Trophoblast cell (in vitro differentiated cells and primary cell): ENCODE measurements at places on chromosomes 16 and 17.

DNA sequence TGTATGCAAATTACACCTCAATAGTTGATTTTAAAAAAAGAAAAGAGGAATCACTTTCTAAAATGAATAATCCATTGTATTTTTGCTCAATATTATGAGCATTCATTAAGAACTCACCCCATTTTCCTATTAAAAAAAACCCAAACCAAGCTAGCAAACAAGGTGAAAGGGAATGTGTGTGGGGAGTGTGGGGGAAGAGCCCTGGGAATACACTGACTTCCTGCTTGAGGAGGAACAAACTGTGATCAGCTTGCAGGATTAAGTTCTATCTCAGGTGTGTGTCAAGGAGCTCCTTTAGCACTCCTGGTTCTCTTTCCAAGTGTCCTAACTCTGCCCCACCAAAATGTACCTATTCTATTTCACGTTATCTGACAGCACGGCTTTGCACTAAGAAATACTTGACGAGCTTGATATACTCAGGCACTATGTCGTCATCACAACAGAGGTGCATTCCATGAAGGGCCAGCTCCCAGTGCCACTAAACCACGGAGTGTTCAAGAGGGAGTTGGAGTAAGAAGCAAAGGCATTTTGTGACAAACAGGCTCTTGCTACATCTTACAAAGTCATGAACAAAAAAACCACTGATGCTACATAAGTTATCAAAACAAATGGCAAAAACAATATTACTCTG is 73.2 kb downstream of the MYH10 start:
- H3K4me3 ChIP-seq = no peak overlapping the region
- H3K4me1 ChIP-seq = peaks cover 6% of the 10 kb centered on the region
- no peaks in the 10 kb centered on the region for H3K27me3 ChIP-seq
- no peak overlapping the region for H3K27ac ChIP-seq

GRCh38 chr17:76515274-76515949 is 14.2 kb upstream of the RHBDF2 start:
- peak; percentile 64 for DNase-seq
- H3K36me3 ChIP-seq = no peaks in the 10 kb centered on the region
- no peak overlapping the region for H3K4me3 ChIP-seq
- no peaks in the 10 kb centered on the region for H3K27me3 ChIP-seq
- H3K27ac ChIP-seq = no peak overlapping the region
- no peaks in the 10 kb centered on the region for H3K4me1 ChIP-seq

DNA sequence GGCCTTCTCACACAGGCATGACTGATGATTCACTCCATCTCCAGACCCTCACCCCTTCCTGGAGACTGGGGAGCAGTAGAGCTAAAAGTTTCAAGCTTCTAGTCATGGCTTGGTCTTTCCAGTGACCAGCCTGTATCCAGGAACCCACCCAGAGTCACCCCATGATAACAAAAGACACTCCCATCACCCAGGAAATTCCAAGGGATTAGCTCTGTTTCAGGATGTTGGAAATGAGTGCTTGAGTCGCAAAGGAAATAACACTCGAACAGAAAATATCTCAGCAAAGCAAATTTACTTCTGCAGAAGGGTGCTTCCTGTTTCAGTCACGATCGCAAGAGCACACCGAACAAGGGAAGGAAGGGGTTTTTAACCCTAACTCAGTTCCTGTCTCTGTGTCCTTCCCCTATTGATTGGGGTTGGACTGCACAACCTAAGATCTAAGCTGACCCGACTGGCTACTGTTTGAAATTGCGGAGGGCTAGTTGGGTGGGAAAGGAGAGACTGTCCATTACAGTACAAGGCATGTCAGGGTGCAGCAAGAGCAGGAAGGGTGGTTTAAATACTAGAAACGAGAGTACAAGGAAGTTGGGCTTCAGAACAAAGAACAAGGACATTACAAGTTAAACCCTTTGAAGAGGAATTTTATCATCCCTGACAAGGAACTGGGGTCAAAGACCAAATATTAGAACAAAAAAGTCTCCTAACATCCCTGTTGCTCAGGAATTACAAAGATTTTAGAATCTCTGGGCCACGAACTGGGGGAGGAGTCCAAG is 224.4 kb upstream of the CACNG5 start:
- H3K36me3 ChIP-seq = no peaks in the 10 kb centered on the region
- no peak overlapping the region for H3K4me3 ChIP-seq
- no peak for DNase-seq
- H3K27ac ChIP-seq = no peak overlapping the region
- no peaks in the 10 kb centered on the region for H3K27me3 ChIP-seq

DNA sequence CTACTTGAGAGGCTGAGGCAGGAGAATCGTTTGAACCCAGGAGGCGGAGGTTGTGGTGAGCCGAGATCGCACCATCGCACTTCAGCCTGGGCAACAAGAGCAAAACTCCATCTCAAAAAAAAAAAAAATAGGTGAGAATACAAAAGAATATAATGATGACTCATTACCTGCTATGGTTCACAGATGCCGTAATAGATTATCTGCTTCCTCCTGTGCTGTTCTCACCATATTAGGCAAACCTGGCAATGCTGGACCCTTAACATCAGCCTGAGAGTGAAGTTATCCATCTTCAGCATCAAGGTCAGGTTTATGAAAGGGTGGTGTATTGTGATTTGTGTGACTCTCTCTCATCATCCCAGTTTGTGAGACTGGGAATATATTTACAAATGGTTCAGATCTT is 271.3 kb upstream of the CPHXL start:
- H3K27me3 ChIP-seq = no peaks in the 10 kb centered on the region
- no peaks in the 10 kb centered on the region for H3K4me1 ChIP-seq
- H3K4me3 ChIP-seq = no peak overlapping the region

DNA sequence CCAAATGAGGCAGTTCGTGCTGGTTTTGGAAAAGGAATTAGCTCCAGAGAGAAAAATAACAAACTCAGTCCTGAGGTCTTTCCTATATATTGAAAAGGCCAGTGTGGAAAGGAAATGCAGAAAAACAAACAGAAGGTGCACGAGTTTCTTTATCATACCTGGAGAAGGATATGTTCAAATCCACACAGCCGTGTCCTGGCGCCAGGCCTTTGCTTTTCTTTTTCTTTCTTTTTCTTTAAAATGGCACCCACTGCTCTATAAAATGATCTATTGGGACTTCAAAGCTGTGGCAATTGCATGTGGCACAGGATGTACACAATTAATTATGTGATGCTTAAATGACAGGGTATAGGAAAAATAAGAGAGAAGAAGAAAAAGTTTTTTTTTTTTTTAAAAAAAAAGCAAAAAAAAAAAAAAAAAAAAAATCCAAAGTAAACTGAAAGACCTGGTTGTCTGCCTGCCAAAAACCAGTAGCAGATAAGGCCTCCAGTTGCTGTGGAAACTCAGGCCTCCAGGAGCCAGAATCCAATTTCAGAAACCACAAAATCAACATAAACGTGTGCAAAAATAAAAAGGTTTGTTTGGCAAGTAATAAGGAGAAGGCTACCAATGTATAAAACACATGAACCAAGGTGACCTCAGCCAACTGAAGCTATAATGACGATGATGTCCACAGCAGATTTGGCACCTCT is 957.6 kb upstream of the SOX9 start:
- no peaks in the 10 kb centered on the region for H3K4me1 ChIP-seq
- no peaks in the 10 kb centered on the region for H3K27me3 ChIP-seq
- DNase-seq = no peak
- no peak overlapping the region for H3K27ac ChIP-seq
- no peak overlapping the region for H3K4me3 ChIP-seq

DNA sequence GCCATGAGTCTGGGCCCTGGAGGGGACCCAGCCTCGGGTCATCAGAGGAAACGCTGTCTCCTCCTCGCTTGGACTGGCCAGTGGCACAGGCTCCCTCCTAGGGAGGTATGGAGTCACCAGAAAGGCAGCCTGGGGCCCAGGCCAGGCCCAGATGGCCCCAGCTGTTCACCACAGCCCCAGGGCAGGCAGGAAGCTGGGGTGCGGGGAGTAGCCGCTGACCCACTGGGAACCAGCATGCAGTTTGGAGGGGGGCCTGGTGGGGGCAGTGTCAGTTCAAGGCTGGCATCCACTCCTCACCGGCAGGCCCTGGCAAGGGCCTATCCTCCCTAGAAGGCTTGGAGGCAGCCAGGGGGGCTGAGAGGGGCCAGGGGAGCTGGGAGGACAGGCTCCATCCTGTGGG is 48.8 kb downstream of the SDK2 start:
- no peaks in the 10 kb centered on the region for H3K4me1 ChIP-seq
- no peak overlapping the region for H3K4me3 ChIP-seq
- H3K27ac ChIP-seq = no peak overlapping the region
- H3K36me3 ChIP-seq = no peaks in the 10 kb centered on the region

DNA sequence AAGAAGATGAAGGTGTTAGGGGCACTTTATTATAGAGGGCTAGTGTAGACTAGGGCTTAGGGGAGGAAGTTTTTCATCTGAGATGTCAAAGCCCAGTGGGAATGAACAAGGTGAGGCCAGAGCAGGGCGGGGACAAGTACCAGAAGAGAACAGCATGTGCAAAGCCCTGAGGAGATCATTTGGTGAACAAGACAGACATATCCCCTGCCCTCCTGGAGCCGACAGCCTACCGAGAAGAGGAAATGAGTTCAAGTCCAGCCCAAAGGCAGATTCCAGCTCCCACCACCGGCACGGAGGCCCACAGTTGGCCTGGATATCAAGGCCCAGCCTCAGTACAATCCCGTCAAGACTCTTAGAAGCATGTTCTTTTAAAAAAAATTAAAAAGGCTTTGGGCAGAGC is 61.1 kb downstream of the C16orf78 start:
- DNase-seq = no peak
- no peaks in the 10 kb centered on the region for H3K4me1 ChIP-seq
- H3K36me3 ChIP-seq = no peaks in the 10 kb centered on the region
- no peak overlapping the region for H3K4me3 ChIP-seq
- no peaks in the 10 kb centered on the region for H3K27me3 ChIP-seq
- no peak overlapping the region for H3K27ac ChIP-seq

- H3K36me3 ChIP-seq = no peaks in the 10 kb centered on the region
- H3K4me1 ChIP-seq = no peaks in the 10 kb centered on the region
- no peak overlapping the region for H3K4me3 ChIP-seq
- no peak overlapping the region for H3K27ac ChIP-seq
Observed at GRCh38 chr17:51455931-51456330, 195.6 kb downstream of the UTP18 start.

- peaks cover 10% of the 10 kb centered on the region for H3K4me1 ChIP-seq
- no peak for DNase-seq
- H3K27me3 ChIP-seq = no peaks in the 10 kb centered on the region
Observed at GRCh38 chr17:35906191-35906925, 24.2 kb downstream of the RDM1 start.

- peak; percentile 6 for DNase-seq
- peaks cover 1% of the 10 kb centered on the region for H3K4me1 ChIP-seq
- H3K36me3 ChIP-seq = no peaks in the 10 kb centered on the region
- no peaks in the 10 kb centered on the region for H3K27me3 ChIP-seq
Observed at GRCh38 chr16:82337355-82337754, 167.3 kb upstream of the MPHOSPH6 start.

- no peaks in the 10 kb centered on the region for H3K36me3 ChIP-seq
- no peaks in the 10 kb centered on the region for H3K27me3 ChIP-seq
- no peak overlapping the region for H3K4me3 ChIP-seq
- H3K27ac ChIP-seq = no peak overlapping the region
Observed at GRCh38 chr17:29549177-29549923, 17.5 kb downstream of the ABHD15 start.
